Activated CD4-positive, alpha-beta T cell treated with anti-CD3 and anti-CD28 coated beads, Interleukin-2, amount 50 U/mL, for 24 hours (primary cell): ENCODE measurements at places on chromosomes 2 and 18.

- DNase-seq, result peak; percentile 18
These were observed 47.4 kb upstream of the NXPH2 start for GRCh38 chr2:138827426-138828054.

GRCh38 chr2:174442546-174443510 is 44.0 kb downstream of the GPR155 start:
- DNase-seq, result no peak

DNA sequence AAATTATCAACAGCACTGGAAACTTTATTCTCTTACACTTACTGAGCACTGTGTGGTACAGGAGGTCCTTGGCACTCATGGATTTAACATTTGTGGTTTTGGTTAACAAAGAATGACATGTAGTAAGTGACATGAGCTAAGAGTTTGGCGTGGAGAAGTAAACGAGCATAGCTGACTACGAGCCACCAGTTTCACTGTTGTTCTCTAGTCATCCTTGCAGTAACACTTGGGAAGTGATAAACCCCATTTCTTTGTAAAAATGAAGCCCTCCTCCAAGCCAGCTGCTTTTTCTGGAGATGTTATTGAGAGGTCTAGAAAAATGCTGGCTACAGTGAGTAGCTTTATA is 32.7 kb downstream of the QPCT start:
- DNase-seq, result no peak

DNA sequence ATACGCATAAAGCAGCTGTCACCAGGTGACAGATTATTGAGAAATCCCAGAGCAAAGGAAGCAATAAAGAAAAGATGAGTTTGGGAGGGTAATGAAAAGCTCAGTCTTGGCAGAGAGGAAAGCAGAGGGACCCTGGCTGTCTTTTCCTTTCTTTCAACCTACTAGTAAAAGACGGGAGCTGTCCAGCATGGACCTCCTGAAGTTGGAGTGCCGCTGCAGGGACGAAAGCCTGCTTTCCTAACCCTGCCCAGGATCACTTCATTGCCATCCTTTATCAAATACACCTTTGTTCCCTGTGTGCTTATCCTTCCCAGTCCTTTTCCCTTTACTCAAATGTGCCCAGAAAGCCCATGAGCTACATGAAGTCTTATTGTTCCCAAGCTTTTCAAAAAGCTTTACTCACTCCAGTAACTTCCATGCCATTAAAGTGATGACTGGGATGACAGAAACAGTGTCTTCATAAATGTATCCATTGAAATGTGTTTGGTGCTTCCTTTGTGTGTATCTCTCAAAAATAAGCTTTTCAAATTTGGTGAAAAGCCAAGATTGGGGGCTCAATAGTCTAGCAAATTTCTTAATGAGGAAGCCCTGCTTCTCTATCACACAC is 3.7 kb upstream of the SPR start:
- no peak for DNase-seq

GRCh38 chr2:195818526-195818925 is 161.5 kb downstream of the SLC39A10 start:
- no peak for DNase-seq

DNA sequence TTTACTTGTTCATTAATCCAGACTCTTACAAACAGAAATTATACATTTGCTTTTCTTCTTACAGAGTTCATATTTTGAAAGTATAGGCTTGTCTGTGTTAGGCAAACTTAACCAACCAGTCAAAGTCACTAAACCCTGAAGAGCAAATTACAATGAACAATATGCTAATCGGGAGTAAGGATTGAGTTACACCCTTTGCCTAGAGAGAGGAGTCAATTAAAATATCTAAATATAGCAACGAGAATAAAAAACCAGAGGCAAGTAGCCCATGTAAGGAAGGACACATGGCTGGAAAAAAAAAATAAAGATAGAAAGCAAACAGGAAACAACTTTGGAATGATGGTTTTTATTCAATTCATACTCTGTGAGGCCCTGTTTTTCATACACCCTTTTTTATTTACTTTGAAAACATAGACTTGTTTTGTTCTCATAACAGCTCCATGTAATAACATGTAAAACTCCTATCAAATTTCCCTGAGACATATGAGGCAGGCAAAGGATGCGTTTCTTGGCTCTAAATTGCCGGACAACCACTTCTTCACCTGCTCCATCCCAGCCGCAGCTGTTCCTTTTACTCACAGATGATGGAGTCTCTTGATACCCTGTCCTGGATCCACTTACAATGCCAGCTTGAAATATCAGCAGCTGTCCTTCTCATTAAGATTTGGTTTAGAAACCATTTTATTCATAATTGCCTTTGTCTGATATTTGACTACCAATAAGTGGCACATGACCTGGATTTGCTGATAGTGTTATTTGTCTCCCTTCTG is 767.7 kb upstream of the GCFC2 start:
- no peak for DNase-seq

DNA sequence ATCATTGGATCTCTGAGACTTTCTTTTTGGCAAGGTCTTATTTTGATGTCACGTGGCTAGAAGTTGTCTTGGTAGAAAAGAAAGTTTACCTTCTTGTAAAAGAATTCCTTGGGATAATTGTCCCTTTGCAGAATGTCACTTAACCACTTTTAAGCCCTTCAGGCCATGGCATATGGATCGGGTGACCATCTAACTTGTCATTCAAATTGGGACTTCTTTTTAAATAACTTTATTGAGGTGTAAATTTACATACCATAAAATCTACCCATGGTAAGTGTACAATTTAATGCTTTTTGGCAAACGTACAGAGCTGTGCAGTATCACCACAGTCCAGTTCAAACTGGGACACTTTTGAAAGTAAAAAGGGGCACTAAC is 24.6 kb downstream of the ARMC9 start:
- DNase-seq, result no peak

- DNase-seq, result no peak
These were observed 281.0 kb upstream of the SOX11 start for GRCh38 chr2:5410991-5411700.

DNA sequence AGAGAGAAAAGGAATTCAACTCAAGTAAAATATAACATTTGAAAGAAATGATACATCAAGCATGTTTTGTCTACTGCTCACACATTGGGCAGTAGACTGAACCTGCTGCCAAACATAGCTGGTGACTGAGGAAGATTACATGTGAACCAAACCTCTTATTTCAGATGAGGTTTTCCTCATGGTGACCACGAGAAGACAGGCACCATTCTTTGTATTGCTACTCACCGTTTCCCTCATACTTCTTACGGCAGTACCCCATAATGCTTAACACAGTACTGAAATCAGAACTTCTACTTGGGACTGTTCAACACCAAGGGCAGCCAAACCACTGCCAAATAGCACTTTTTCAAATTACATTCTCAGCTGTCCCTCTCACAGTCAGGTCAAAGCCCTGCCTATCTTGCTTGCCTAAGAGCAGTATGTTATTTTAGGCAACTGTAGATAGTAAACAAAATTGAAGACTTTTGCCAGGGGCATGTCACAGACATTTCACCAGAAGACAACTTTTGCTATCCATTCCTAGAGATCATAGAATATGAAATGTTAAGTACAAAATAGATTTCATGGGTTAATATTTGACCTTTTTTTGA is 167.1 kb upstream of the DOK6 start:
- no peak for DNase-seq

DNA sequence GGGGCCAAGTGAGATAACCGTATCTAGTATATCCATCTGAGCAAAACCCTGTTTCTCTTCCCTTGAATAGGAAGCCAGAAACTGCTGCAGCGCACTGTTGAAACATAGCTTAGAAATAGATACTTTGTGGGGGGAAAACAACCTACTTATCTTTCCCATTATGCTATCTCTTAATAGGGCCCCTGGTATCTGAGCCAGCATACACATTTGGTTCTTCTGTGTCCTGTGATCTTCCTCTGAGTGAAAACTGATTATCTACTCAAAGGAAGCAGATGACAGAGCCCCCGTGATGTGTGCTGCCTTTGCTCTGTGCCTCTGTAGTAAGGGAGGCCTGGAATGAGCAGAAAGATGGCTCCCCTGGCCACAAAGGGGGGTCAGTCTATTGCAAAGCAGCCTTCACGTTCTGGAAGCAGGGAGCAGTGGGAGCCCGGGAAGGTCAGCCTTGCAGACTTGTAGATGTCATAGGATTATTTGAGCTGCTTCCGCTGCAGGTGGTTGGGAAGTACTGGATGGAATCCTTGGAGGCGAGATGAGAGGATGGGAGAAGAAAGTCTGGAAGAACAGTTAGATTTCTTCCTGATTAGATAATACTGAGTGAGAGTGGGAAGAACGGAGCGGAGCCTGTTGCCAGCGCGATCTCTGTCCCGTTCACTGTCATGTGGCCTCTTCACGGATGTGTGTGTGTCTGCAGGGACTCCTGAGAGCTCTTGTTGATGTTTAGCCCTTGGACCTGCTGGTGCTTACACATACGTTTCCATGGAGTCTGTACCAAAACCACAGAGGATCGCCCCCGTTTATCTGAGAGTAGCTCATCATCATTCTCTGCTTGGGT is 150.1 kb downstream of the AGAP1 start:
- DNase-seq, result no peak

DNA sequence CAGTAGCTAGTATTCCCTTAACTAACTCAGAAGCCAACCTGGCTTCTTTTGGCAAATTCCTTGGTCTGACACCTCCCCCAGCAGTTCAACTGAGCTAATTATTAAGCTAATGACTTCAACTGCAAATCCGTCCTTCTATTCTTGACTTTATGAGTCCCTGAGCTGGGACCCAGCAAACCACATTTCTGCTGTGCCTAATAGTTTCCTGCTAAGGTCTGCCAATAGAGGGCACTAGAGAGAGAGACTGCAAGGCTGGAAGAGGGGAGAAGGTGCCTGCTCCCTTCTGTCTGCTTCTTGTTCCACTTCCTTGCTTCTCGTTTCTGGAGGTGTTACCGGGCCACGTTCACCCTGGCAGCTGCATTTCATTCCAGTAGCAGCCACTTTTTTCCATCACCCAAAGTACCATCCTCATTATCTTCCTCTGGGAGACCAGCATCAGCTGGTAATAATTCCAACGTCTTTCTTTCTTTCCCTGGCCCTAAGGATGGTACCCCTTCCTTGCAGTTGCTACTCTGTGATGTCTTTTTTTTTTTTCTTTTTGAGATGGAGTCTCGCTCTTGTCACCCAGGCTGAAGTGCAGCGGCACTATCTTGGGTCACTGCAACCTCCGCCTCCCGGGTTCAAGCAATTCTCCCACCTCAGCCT is 352.0 kb downstream of the TNS1 start:
- DNase-seq, result no peak

DNA sequence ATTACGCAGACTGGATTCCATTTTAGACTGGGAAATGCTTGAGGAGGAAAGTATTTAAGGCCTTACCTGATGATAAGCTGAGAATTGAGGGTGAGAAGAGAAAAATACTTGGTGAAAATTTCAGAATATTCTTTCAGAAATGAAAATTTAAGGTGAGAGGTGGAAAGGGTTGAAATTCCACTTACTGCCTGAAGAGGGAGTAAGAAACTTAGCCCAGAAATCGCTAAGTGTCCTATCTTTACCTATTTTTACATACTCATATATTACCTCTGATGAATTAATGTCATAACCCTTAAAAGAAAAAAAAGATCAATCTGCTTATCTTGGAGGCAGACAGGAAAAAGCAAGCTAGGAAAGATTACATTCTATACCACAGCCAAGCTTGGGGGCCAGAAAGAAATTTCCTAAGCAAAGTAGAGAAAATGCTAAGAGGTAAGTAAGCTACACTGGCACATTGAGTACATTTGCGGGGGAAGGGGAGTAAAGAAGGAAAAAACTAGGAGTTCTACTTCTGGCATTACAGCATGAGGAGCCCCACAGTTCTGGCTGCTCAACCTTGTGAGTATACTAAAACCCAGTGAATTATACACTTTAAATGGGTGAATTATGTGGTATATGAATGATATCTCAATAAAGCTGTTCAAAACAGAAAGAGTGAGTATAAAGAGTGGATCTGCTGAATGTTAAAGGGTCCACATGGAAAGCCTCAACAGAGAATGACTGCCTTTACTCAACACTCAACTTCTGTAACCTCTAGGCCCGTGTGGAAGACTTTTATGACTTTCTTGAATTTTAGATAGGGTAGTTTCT is 33.8 kb downstream of the SMC6 start:
- no peak for DNase-seq

- DNase-seq, result peak; percentile 59
These were observed 103.4 kb downstream of the ALPK2 start for GRCh38 chr18:58525517-58525916.

GRCh38 chr2:127560201-127560930 is 24.9 kb downstream of the MYO7B start:
- no peak for DNase-seq

DNA sequence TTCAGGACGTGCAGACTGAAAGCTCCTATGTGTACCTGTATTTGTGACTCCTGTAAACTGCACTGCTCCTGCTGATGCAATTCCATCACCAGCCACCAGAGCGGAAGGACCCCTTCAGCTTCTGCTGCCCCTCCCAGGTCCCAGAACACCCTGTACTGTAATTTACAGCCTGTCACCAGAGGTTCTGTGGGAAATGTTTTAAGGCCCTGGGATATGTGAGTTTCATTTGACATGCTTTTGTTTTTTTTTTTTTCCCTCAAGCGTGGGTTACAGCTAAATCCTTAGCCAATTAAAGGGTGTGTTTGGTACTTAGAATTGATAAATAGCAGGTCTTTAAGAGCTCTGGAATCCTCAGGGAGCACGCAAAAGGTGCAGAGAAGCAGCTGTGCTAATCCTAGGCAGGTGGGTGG is 79.4 kb downstream of the KCTD1 start:
- DNase-seq, result no peak

- no peak for DNase-seq
These were observed 154.8 kb downstream of the ZEB2 start for GRCh38 chr2:144364944-144365738.

DNA sequence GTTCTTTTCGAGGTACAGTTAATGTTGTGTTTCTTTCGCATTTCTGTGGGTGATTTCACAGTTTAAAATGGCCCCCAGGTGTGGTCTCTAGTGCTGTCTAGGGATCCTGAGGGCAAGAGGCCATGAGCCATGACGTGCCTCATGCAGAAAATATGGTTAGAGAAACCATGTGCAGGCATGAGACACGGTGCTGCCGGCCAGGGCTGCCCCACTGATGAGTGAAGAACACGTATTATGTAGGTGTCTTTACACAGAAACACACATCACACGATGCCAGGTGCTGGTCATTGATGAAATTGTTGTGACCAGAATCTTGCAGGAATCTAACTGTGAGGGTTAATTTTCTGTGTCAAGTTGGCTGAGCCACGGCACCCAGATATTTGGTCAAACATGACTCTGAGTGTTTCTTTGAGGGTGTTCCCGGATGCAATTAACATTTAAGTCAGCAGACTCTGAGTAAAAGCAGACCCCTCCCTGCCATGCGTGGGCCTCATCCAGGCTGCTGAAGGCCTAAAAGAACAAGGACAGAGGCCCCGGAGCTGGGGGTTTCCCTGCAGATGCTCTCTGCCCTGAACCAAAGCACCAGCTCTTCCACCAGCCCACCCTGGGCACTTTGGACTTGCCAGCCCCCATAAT is 463.0 kb upstream of the MYT1L start:
- DNase-seq, result no peak

- no peak for DNase-seq
These were observed 70.6 kb downstream of the SLC4A3 start for GRCh38 chr2:219697811-219698747.
